ENCODE measurements at places on chromosomes 7 and 10. TPM values are rescaled to one million over a fixed set of nuclear protein-coding genes. Genes with fewer than 3 reads are reported as not detected.

The PTPRZ1 gene
- total RNA-seq = not detected

GRCh38 chr7:22093001-22093400 lies 147.3 kb upstream of the CDCA7L start:
- no peak for DNase-seq

DNA sequence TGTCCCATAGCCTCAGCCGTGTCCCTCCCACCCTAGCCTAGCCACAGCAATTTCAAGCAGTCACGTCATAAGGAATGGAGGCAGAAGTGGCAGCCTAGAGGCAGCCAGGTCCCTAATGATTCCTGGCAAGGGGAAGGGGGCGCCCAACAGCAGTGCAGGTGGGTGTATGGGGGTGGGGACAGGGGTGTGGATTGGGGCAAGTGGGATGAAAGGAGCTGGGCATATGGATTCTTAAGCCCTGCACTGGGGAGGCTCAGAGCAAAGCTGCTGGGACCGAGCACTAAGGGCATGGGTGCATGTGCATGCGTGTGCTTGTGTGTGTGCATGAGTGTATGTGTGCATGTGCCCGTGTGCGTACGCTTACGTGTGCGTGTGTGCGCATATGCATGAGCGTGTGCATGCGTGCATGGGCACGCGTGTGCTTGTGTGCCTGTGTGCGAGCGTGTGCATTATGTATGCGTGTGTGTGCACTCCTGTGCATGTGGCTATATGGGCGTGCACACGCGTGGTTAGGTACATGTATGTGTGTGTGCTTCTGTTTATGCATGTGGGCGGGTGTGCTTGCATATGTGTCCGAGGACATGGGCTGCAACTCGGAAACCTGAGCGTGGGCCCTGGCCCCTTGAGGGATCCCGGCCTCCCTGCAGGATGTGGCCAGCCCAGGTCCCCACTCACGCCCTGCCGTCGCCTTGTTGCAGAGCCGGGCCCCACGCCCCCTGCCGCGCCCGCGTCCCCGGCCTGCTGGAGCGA lies 34.1 kb downstream of the SH2B2 start:
- DNase-seq = no peak

DNA sequence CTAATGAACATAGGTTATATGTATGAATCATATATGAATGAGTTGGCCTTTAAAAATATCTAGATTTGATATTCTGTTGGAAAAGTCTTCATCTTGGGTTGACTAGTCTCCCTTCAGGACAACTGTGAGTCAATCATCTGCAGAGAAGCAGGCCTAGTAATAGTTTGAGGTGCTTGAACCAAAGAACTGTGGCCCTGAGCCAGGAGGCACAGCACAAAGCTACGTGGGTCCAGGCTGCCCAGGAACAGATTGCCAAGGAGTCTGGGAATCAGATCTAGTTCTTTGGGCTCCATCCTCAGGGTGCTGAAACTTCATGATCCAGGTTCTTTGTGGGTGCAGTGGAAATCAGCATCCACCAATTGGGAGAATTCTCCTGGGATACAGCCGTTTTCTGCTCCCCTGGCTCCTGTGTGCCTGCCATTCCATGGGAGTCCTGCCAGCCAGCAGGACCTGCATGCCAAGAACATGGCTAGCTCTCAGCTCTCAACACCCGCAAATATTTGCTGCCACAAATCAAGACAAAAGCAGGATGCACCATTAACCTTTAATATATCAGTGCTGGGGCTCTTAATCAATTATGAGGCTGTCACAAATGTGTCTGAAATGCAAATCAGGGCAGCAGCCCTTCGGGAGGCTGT lies 709.0 kb downstream of the GRID1 start:
- no peak for DNase-seq

DNA sequence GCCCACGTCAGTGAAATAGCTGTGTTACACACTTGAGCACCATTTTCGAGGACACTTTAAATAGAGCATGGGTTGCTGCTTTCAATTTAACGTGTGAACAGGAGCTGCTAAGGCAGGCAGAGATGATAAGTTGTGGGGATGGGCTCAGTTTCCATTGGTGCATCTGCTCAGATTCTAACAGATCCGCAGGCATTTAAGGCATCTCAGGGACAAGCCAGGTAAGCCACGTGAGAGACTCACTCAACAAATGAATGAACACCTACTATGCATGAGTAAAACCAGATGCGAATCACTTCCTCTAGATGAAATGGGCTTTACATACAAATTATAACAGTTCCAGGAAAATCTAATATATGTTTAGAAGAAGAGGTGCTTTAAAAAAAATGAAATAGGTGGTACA lies 34.6 kb downstream of the PLXNA4 start:
- DNase-seq = no peak

GRCh38 chr7:117402109-117402508 lies 25.2 kb downstream of the ASZ1 start:
- no peak for DNase-seq

The CDK13 gene
- 100 TPM for total RNA-seq
